ENCODE measurements at places on chromosomes 11 and 22.

DNA sequence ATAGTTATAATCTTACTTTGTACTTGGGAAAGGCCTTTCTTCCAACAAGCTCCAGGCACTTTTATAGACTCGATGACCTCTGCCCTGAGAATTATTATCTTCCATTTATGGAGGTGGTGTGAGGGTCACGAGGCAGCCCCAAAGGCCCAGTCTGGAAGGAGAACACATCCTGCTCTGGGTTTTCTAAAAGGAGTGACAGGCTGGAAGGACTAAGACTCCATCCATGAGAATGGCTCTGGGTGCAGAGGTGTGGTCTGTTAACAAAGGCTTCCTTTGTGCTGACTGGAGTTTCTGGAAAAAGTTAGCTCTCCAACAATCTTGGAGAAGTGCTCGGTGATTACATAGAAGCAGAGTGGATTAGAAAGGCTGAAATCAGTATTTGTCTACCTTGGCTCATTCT lies 74.7 kb upstream of the SESN3 start:
- no peak for DNase-seq

- DNase-seq = no peak
Observed at GRCh38 chr11:17369094-17369493, 17.5 kb downstream of the NCR3LG1 start.

- peak; percentile 52 for DNase-seq
Observed at GRCh38 chr22:36808721-36809344, 8.0 kb downstream of the PVALB start.

GRCh38 chr11:61125310-61125684 lies 23.0 kb downstream of the CD5 start:
- DNase-seq = no peak

- DNase-seq = no peak
Observed at GRCh38 chr11:117860139-117860538, 16.3 kb downstream of the FXYD6 start.

GRCh38 chr11:134792044-134792443 lies 380.0 kb upstream of the B3GAT1 start:
- DNase-seq = no peak

DNA sequence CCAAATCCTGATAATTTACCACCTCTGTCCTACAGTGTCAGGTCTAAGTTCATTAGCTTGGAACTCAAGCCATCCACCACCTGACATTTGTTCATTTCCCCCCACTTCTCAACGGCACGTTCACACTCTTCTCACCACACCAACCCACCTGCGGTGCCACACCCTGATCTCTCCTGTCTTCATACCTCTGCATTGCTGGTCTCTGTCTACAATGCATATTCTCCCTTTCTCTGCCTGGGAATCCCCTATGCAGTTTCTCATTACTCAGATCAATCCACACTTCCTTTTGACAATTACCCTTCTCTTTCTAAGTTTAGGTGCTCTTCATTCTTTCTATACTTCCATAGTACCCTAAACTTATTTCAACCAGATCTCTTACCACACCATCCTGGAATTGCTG lies 20.4 kb upstream of the EMSY start:
- no peak for DNase-seq

GRCh38 chr11:127962416-127962815 lies 624.9 kb downstream of the ETS1 start:
- no peak for DNase-seq

- no peak for DNase-seq
Observed at GRCh38 chr11:128727796-128728431, 34.0 kb downstream of the FLI1 start.

DNA sequence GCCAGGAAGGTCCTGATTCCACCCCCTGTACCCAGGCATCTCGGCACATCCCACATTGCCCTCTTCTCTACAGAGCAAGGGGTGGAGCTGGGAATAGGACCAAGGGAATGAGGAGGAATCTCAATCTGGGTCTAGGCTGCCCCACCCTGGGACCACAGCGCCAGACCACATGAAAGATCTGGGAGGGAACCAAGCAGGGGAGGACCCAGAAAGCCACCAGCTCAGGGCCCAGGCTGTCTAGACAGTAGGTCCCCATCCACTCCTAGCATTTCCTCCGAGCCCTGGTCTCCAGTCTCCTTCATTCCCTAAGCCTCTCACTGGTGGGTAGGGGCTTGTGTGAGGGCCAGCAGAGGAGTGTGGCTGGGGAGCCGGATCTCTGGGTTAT lies 11.6 kb downstream of the PHLDB1 start:
- no peak for DNase-seq

GRCh38 chr11:134716582-134716981 lies 304.5 kb upstream of the B3GAT1 start:
- DNase-seq = no peak

GRCh38 chr11:32309530-32310213 lies 125.7 kb downstream of the WT1 start:
- DNase-seq = no peak

GRCh38 chr22:44620841-44621257 lies 81.2 kb upstream of the PRR5 start:
- DNase-seq = no peak

GRCh38 chr22:37464181-37464580 lies 22.0 kb downstream of the MFNG start:
- no peak for DNase-seq

GRCh38 chr11:12024254-12024926 lies 16.0 kb upstream of the DKK3 start:
- no peak for DNase-seq

GRCh38 chr11:119473901-119474681 lies 51.1 kb upstream of the THY1 start:
- no peak for DNase-seq

DNA sequence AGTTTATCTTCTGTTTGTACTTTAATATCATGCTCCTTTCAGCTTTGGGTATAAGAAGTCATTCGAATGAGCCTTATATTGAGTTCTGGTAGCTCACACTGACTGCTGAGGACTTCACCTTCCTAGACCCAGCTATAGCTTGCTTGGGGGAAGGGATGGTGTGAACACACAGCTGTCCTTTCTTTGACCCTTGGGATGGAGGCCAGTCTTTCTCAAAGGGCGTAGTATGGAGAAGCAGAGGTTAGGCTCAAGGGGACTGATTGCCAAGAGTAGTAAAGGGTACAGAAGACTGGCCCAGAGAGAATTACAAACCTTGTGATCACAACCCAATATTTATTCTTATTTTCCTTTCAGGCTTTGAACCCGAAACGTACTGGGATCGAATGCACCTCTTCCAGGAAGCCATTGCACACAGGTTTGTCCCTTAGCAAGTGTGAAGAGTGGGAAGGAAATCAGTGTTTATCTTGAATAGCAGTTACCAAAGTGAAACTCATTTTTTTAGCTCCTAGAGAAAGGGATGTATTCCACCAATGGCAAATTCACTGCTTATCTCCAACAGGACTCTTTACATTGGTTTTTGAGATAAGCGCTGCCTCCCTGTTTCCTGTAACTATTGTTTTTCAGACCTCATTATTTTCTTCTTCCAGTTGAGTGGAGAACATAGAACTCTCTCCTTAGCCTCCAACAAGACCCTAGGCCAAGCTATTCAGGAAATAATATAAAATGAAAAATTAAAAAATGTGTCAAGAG lies 42.8 kb upstream of the YWHAH start:
- no peak for DNase-seq

GRCh38 chr11:30454111-30454510 lies 131.2 kb downstream of the ARL14EP start:
- DNase-seq = no peak

GRCh38 chr11:24253237-24253760 lies 243.6 kb upstream of the LUZP2 start:
- DNase-seq = no peak

DNA sequence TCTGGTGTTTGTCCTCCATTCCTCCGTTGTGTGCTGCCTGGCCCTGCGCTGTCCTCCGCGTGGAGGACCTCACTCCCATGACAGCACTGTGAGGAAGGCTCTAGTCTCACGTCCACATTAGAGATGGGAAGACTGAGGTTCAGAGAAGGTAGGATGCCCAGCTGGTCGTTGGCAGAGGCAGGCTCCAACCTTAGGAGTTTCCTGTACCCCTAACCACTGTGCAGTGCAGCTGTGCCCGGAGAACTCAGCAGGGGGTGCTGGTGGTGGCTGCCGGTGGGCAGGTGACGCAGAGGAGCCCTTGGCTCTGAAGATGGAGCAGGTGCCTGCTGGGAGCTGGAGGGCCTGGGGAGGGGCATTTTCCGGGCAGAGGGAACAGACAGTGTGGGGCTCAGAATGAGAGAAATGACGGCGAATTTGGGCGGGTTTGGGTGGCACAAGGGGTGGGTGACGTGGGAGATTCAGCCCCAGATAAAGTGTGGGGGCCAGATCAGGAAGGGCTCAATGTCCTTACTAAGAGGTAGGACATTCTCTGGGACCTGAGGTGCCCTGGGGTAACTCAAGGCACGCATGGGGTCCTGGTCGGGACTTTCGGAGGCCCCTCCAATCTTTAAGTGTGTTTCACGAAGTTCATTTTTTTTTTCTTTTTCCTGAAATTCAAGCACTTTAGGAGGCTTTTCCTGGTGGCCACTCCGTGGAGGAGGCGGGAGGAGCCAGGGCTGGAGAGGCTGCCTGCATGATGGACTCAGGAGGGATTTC lies 535.0 kb downstream of the TBC1D22A start:
- DNase-seq = no peak

GRCh38 chr22:41504816-41505215 lies 35.9 kb downstream of the ACO2 start:
- DNase-seq = no peak

- no peak for DNase-seq
Observed at GRCh38 chr11:16891165-16891564, 123.0 kb downstream of the PLEKHA7 start.

DNA sequence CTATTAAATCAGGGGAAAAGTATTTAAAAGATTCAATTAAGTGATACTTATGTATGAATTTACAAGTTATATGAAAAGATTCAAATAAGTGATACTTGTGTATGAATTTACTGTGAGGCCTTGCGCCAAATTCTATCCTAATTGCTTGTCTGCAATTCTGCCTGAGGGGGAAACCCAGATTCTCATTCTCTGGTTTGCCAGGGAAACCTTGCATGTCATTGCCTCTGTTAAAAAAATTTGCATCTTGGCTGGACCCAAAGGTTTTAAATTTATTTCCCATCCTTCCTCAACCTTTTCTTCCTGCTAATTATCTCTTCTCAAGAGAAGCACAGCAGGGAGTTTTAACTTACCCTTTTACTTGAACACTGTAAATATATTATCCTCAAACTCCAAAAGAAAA lies 13.8 kb downstream of the OLFML1 start:
- no peak for DNase-seq

- DNase-seq = no peak
Observed at GRCh38 chr11:118084247-118084646, 2.5 kb downstream of the SMIM35 start.

DNA sequence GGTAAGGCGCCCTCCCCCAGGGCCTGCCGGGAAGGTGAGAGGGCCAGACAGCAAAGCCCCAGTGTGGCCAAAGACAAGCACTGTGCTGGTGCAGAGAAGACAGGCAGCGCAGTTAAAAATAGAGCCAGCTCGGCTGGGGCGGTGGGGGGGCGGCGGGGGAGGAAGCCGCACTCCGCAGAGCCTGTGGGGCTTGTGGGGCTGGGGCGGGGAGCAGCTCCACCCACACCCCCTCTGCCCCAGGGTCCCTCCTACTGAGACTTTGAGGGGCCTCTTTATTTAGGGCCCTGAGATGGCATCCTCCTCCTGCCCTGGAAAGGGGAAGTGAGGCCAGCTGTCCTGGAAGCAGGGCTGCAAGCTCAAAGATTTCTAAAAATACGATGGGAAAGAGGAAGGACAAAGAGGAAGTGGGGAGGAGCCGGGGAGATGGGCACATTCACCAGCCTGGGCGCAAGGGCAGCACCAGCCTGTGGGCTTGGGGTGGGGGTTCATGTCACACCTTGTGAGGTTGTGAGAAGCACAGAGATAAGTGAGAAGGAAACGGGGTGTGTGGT lies 2.6 kb downstream of the CYTH4 start:
- no peak for DNase-seq

DNA sequence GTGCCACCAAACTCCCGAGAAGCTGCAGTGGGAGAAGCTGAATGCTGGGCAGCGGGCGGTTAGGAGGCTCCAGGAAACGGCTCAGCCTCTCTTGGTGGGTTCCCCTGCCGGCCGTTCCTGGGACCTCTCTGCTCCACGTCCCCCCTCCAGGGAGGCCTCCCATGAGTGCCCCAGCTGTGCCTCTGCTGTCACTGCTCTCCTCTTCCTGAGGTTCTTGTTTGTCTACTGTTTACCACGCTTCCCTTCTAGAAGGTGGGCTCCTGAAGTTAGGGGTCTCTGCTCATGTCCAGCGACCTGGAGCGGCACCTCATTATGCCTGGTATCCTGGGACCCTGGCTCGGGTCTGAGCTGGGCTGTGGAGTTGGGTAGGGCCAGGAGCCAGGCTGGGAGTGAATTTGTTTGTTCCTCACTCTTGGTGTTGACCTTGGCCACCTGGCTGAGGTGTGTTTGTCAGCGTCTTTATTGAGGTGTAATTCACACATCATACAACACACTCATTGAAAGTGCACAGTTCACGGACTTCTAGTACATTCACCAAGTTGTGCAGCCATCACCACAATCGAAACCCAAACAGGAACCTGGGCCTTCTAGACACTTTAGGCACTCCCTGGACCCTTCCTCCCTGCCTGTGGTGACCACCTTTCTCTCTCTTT lies 37.8 kb upstream of the GRAMD4 start:
- no peak for DNase-seq

- no peak for DNase-seq
Observed at GRCh38 chr11:111499483-111499882, 12.7 kb downstream of the BTG4 start.

GRCh38 chr11:3855808-3856491 lies 486 bp downstream of the STIM1 start:
- DNase-seq = no peak

GRCh38 chr11:81444297-81444696 lies 1289.4 kb downstream of the FAM181B start:
- DNase-seq = no peak

DNA sequence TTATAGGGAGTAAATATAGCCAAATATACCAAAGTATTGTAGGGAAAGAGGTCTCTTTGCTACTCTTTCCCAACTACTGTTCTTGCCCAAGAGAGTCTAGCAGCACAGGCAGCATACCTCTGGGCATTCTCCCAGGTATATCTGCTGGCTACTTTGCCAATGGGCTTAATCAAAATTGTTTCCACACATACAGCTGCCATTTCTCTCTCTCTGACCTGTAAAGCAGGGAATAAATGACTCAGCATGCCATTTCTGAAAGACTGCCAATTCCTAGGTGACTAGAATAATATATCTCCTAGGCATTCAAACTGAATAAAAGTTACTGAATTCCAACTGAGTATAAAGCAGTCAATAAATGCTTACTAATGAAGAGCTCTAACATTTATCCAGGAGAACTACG lies 44.6 kb downstream of the RDX start:
- no peak for DNase-seq

GRCh38 chr11:110046775-110047380 lies 46.3 kb upstream of the ZC3H12C start:
- DNase-seq = no peak

DNA sequence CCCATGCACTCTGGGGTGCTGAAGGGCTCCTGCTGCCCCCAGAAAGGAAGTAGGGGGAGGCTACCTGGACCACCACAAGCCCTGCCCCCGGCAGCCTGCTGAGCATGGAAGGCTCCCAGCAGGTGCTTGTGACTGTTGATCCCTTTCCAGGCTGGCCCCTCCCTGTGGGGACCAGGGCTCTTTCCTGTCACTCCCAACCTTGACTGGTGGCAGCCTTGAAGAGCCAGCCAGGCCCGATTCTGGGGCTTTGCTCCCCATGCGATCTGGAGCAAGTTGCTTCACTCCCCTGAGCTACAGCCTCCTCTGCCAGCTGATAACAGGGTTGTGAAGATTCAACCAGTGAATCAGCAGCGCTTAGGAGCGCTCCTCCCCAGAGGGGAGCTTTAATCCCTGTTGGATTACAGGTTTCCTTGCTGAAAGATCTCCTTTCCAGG lies 4.6 kb upstream of the CST6 start:
- no peak for DNase-seq

- no peak for DNase-seq
Observed at GRCh38 chr11:110679323-110679975, 32.8 kb downstream of the ARHGAP20 start.
